ENCODE measurements at places on chromosomes 11 and 22.

GRCh38 chr11:50423208-50423607, 390.5 kb downstream of the OR4C45 start:
- DNase-seq: no peak

DNA sequence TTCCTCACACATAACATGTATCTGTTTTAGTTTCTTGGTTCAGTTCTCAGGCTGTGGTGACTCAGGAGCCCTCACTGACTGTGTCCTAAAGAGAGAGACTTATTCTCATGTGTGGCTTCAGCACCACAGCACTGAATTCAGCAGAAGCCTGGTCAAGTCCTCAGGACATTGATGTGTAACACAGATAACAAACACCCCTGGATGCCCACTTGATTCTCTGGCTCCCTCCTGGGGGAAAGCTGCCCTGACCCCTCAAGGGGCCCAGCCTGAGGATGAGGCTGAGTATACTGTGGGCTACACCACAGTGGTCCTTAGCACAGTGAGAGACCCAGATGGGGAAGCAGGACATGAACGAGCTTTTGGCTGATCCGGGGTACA, 87.2 kb upstream of the VPREB1 start:
- DNase-seq: no peak

DNA sequence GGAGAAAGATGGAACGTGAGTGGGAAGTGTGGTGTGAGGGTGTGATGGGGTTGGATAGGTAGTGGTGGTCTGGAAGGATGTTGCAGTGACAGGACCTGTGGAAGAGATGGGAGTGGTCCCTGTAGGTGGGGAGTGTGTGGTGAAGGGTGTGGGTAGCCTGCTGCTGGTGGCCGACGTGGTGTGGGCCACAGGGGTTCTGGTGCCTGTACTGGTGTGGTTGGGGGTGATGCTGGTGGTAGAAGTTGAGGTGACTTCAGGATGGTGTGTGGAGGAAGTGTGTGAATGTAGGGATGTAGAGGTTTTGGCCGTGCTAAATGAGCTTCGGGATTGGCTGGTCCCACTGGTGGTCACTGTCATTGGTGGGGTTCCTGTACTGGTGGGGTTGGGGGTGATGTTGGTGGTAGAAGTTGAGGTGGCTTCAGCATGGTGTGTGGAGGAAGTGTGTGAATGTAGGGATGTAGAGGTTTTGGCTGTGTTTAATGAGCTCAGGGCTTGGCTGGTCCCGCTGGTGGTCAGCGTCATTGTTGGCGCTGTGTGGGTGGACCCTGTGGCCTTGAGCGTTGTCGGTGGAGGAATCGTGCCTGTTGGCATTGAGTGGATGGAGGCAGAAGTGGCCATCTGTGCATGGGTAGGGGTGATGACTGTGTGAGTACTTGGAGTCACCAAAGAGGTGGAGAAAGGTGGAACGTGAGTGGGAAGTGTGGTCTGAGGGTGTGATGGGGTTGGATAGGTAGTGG, 19.1 kb downstream of the MUC6 start:
- no peak for DNase-seq

- DNase-seq: no peak
Observed at GRCh38 chr11:84930863-84931262, 696.3 kb downstream of the DLG2 start.

- no peak for DNase-seq
Observed at GRCh38 chr22:22401381-22401780, 107.2 kb downstream of the ZNF280B start.

GRCh38 chr22:17890245-17890671, 116.0 kb upstream of the BID start:
- no peak for DNase-seq

GRCh38 chr22:48667289-48667688, 1160.4 kb downstream of the BRD1 start:
- no peak for DNase-seq

DNA sequence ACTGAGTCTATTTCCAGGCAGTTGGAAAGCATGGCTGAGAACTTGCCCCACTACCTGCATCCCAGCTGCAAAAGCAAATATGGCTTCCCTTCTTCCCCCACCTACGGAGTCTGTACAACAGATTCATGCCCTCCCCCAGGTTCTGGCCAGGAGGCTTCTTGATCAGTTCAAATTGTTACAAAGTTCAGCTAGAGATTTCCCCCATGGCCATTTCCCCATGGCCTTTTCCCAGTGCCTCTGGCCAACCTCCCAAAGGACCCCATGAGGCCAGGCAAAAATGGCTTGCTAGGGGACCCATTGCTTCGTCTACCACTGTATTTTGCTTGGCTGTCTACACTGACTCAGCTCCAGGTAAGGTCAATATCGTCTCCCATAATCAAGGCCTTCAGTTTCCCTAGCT, 203.3 kb downstream of the DLG2 start:
- no peak for DNase-seq

- DNase-seq: no peak
Observed at GRCh38 chr22:31148488-31148887, 8.2 kb upstream of the PLA2G3 start.

DNA sequence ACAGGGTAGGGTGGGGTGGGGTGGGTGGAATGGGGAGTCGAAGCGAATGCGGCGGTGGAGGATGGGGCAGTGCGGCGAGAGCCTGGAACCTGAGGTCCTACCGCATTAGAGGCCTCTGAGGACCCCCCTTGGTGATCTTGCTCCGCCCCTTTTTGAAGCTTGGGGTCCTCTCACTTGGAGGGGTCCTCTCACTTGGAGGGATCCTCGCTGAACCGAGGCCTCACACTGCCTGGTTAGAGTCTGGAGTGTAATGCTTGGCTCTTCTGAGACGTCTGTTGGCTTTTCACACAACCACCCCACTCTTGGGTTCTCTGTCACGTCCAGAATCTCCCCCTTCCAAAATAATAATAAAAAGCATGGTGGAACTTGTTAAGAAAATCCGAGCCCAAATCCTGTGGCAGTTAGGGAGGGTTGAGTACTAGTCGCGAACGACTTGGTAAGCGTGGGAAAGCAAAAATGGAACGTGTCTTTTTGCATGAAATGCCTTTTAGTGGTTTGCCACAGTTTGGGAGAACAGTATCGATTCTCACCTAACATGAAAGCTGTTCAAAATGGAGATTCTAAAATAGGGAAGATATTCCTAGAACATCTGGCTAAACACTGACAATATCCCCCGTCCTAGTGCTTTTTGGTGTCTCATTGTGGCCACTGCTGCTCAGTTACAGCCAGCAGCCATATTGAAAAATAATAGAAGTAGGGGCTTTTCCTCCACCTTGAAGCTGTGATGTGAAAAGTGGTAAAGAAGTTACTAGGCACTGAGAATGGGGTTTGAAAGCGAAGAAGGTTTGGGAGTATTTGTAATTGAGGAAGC, 822 bp downstream of the RBX1 start:
- no peak for DNase-seq

- DNase-seq: no peak
Observed at GRCh38 chr22:49328118-49328475, 499.6 kb downstream of the BRD1 start.

DNA sequence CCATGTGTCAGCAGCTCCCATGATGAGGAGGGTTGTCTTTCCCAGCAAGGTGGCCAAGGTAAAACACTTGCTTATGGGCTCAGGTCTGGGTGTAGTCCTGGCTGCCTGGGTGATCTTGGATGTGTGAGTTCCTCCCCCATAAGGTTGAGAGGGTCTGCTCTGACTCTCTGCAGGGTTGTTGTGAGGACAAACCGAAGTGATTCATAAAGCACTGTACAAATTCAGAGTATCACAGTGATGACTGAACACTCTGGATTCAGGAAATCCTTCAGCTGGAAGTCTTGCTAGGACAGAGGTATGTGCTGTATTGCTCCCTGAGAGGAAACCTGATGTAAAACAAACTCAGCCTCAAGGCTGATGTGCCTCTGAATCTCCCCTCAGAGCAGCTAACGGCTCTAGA, 220.9 kb upstream of the PITPNB start:
- no peak for DNase-seq
